Esophagus muscularis mucosa (tissue), 4 donors: ENCODE measurements at places on chromosomes 3 and 15.

- no peak for DNase-seq
These were observed 200.1 kb downstream of the SLC9A9 start for GRCh38 chr3:143648218-143648617.

DNA sequence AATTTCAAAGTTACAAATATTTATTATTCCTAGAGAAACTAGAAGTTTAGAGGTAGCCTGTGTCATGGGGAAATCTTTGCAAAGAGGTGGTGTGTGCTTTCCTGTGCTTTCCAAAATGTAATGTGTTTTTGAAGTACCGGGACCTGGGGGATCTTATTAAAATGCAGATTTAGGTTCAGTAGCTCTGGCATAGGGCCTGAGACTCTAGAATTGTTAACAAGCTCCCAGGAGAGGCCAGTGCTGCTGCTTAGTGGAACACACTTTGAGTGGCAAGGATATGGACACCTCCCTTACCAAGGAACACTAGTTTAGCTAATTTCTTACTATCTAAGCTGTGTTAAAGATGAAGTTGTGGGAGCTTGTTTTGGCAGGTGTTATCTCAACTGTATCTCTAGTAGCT, 428.9 kb downstream of the VGLL3 start:
- no peak for DNase-seq

GRCh38 chr15:68593828-68594532, 15.2 kb downstream of the CORO2B start:
- DNase-seq: no peak

GRCh38 chr3:73433687-73434086, 191.1 kb downstream of the PDZRN3 start:
- DNase-seq: no peak

GRCh38 chr3:197186887-197187588, 111.4 kb downstream of the DLG1 start:
- DNase-seq: no peak
